ENCODE measurements at places on chromosomes 4 and X. TPM values are rescaled to one million over a fixed set of nuclear protein-coding genes. Genes with fewer than 3 reads are reported as not detected.

RIPPLY1 gene
- total RNA-seq, result not detected

RHOXF2 gene
- not detected for total RNA-seq

SCFD2 gene
- 25.5 TPM for total RNA-seq

LRP2BP gene
- 1.4 TPM for total RNA-seq

NOCT gene
- 19.1 TPM for total RNA-seq

ZFP92 gene
- total RNA-seq, result not detected

PCDH7 gene
- total RNA-seq, result 42.8 TPM

ARHGAP6 gene
- total RNA-seq, result 3.7 TPM

SLC2A9 gene
- total RNA-seq, result 9.2 TPM

PPM1K gene
- total RNA-seq, result 10.5 TPM

Data from suprapubic skin (tissue), 4 donors.